ENCODE measurements at places on chromosomes 1 and 21.

GRCh38 chr1:147245129-147245528 lies 2.6 kb downstream of the CHD1L start:
- no peak for DNase-seq

DNA sequence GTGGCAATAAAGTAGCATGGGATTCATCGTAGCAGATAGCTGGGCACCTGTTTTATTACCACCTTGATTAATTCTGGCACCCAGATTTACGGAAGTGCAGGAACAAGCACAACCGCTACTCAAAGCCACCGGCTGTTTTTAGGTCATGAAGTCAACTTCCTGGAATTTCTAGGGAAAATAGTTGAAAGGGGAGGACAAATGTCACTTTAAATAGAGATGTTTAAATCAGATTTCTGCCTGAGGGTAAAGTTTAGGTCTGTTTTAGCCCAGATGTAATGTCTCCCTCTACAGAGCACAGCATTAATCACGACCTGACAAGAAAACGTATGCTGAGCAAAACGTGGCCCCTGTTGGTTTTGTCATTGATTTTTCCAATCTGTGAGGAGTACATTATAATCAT lies 8.0 kb downstream of the ADGRL2 start:
- no peak for DNase-seq

- no peak for DNase-seq
Measured at GRCh38 chr1:241499910-241500309, 19.6 kb downstream of the FH start.

DNA sequence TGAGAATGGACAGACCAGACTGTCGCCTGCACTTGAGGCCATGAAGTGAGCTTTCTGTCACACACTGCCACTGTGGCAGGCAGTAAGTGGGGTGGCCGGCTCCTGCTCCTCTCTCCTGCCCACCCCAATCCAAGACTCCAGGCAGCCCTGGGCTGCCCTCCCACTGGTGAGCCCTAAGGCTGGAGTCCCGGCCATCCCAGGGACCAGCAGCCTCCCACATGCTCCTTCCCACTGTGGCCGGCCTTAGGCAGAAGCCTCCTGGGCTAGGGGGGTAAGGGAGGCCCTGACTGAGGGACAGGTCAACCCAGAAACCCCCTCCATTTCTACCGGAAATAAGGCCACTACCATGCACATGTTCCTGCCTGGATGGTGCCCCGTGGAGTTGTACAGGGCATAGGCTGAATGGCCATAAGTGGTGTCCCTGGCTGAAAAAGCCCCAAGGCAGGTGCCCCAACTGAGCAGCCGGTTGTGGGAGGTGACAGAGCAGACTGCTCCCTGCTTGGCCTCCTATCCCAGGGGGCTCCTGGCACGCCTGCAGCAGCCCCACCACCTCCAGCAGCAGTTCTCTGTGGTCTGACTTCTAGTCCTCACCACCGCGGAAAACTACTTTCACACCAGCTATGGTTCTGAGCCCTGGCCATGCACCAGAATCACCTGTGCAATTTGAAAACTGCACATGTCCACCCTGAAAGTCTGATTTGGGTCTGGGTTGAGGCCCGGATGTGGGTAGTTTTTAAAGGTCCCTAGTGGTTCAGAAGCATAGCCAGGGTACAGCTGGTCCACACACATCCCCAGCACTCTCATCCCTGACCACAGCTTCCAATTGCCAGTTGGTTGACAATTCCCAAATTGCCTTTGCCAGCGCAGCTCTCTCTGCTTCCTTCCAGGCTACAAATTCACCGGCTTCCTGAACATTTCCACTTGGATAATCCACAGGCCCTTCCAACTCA lies 1.6 kb upstream of the ARTN start:
- no peak for DNase-seq

- DNase-seq: no peak
Measured at GRCh38 chr1:1755426-1755825, 22.8 kb downstream of the NADK start.

DNA sequence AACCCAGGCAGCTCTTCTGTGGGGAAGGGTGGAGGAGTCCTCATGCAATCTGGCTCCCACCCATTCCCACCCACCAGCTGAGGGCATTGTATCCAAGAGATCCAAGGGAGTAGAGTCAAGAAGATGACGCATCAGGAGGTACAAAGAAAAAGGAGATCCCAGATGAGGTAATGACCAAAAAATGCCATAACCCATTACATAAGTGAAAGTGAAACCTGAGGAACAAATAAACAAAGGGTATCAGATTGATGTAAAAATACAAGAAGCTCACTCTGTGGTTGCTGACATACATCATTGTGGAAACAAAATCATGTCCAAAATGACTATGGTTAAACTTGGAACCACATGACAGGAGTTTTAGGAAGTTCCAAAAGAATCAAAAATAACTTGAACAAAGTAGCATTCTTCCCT lies 42.5 kb downstream of the CCN1 start:
- DNase-seq: no peak

- DNase-seq: no peak
Measured at GRCh38 chr1:26828411-26828991, 2.0 kb downstream of the ZDHHC18 start.

GRCh38 chr1:197341626-197342025 lies 73.6 kb downstream of the CRB1 start:
- DNase-seq: no peak

- peak; percentile 50 for DNase-seq
Measured at GRCh38 chr1:1435106-1435903, at the start of gene VWA1. TSS of gene VWA1 (plus strand) at chr1:1435690. CDS start at chr1:1435749, 59 bp downstream.

DNA sequence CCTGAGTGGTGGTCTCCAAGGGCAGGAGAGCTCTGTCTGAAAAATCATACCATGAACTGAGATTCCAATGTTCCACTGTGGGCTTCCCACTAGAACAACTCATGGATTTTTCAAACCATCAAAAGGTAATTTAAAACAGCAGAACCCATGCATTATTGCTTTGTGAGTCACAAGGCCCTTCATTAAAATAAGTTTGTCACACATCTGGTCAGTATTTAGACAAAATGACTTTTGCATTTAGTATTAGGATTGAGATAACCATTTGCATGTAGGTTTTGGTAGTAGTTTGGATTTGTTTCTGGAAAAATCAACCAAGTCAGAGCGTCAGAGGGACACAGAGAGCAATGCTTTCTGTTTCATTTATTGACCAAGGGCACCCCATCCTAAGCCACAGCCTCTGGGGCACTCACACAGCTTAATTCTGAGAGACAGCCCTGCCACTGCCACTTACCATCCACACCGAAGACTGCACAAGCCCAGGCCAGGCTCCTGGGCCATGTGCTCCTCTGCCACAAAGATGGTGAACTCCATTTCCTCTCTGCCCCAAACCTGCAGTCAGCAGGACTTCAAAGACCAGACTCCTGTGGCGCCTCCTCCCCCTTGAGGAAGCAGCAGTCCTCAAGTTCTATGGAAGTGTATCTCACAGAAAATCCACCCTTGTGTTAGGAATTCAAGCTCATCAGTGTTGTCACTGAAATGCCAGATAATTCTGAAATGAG lies 132.6 kb upstream of the DUSP10 start:
- DNase-seq: no peak

DNA sequence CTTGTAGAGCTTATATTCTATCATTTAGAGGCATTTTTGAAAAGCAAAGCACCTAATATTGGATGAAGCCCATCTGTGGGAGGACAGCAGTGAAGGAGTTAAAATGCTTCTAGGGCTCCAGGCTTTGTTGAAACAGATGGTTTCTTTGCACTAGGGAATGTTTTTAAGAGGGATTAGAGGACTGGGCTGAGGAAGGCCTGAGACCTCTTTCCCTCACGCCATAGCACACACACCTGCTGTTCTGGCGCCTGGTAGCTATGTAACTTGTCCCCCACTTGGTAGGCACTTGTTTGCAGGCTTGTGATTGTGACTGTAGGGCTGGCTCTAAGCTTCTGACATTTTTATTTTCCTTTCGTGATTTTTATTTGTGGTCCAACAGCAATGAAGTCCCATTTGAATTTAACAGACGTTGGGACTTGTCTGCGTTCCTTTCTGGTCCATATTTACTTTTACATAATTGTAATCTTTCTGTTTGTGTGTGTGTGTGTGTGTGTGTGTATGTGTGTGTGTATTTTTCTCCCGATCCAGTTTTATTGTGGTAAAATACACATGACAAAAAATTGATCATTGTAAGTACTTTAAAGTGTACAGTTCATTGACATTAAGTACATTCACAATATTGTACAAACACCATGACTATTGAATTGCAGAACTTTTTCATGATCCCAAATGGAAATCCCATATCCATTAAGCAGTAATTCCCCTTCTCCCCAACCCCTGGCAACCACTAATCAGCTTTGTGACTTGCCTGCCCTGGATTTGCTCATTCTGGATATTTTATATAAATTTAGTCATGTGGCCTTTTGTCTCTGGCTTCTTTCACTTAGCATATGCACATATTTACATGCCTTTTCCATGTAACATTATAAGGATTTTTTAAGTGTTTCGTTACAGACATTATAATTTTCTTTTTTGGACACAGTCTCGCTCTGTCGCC lies 33.5 kb upstream of the MACF1 start:
- no peak for DNase-seq

- DNase-seq: no peak
Measured at GRCh38 chr1:112697781-112698201, 9.1 kb downstream of the RHOC start.

GRCh38 chr1:197807739-197808453 lies 32.6 kb upstream of the DENND1B start:
- DNase-seq: no peak

- DNase-seq: no peak
Measured at GRCh38 chr1:65471861-65472332, 51.4 kb downstream of the LEPR start.

- no peak for DNase-seq
Measured at GRCh38 chr1:98947071-98947470, 57.6 kb downstream of the PLPPR5 start.

DNA sequence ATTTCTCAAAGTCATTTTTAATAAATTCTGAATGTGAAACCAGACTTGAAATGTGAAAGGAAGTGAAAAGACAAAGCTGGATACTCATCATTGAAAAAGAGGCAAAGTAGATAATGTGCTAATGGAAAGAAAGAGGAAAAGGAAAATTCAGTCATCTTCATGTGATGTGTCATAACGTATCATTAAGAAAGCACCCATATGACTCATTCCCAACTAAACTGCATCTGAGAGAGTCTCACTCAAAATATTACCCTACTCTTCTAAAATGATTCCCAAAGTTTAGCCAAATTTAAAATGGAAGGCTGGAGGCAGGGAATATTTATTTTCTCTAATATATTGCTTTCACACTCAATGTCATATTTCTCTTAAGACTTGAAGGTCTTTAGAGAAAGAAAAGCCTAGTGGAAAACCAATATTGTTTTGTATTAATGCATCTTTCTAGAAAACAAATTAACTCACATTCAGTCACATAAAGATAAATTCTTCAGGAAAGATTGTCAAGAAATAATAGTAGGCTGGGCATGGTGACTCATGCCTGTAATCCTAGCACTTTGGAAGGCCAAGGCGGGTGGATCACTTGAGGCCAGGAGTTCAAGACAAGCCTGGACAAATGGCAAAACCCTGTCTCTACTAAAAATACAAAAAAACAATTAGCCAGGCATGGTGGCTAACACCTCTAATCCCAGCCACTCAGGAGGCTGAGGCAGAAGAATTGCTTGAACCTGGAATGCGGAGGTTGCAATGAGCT lies 129.9 kb downstream of the SLC30A10 start:
- no peak for DNase-seq

GRCh38 chr1:68183895-68184294 lies 48.4 kb downstream of the WLS start:
- no peak for DNase-seq

DNA sequence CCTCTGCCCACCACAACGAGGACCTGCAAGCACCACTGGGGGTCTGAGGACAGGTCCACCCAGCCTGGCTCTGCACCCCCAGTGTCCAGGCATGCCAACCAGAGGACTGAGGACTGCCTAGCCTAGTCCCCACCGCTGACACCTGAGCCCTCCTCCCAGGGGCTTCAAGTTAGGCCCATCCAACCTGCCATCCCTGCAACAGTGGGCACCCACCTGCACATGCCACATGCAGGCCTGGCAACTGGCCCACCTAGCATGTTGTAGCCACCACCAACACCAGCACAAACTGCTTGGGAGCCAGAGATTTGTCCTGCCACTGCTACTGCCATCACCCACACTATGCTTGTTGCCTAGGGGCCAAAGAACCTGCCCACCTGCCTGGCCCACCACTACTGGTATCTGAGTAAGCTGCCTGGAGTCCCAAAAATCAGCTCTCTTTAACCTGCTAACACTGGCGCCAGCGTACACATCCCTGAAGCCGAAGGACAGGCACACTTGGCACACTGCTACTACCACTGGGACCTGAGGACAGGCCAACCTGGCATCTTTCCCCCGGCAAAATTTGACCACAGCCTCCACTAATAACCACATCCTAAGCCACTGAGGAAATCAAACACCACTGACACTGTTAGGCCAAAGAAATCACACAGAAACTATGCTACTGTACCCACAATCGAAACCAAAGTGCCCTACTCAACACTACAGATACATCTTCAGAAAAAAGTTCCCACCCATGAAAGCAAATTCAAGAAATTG lies 61.5 kb downstream of the PSMG1 start:
- no peak for DNase-seq

DNA sequence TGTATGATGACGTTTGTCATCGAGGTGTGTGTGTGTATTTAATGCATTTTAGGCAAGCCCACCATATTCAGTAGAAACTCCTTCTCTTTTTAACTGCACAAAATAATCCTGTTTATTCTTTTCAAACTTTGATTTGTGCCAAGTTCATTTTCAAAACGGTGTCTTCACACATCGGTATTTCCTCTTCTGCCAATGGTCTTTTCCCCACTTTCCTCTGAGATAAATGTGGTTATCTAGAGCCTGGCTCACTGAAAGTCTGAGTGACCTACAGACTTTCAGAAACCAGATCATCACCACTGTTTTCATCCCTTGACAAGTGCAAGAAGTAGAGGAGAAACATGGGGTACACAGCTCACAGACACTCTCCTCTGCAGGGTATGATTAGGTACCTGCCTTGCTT lies 69.4 kb downstream of the GPATCH2 start:
- no peak for DNase-seq

- no peak for DNase-seq
Measured at GRCh38 chr1:38050397-38051078, 3.9 kb upstream of the POU3F1 start.

DNA sequence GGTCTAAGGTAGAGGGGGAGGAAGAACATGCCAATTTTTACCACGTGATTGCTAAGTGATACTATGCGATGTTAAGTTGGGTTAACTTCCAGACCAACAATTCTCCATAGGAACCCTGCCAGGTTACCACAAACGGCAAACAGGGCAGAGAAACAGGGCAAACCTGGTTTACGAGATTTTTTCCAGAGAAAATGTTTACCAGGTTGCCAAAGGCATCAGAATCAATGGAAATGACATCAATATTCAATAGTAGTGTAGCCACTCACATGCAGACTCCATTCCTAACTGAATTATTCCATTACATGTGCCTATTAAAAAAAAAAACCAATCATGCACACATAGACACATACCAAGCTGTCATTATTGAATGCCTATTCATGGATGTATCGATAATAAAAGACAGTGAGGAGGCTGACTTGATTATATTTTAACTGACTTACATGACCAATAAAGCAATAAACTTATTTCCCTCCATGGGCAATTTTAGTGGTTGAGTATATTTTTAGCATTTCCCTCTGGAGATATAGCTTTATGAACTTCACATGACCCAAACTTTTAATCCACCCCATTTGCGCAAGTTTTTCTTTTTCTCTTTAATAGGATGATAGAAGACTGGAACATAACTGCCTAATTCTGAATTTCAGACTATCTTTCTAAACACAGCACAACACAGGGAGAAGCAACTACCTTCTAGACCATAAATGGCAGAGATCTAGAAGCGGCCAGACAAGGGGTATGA lies 40.5 kb upstream of the KCNE1 start:
- DNase-seq: no peak
